ENCODE measurements at places on chromosomes 3 and 15.

- DNase-seq, result no peak
Observed at GRCh38 chr3:169792359-169792758, 19.2 kb downstream of the MYNN start.

DNA sequence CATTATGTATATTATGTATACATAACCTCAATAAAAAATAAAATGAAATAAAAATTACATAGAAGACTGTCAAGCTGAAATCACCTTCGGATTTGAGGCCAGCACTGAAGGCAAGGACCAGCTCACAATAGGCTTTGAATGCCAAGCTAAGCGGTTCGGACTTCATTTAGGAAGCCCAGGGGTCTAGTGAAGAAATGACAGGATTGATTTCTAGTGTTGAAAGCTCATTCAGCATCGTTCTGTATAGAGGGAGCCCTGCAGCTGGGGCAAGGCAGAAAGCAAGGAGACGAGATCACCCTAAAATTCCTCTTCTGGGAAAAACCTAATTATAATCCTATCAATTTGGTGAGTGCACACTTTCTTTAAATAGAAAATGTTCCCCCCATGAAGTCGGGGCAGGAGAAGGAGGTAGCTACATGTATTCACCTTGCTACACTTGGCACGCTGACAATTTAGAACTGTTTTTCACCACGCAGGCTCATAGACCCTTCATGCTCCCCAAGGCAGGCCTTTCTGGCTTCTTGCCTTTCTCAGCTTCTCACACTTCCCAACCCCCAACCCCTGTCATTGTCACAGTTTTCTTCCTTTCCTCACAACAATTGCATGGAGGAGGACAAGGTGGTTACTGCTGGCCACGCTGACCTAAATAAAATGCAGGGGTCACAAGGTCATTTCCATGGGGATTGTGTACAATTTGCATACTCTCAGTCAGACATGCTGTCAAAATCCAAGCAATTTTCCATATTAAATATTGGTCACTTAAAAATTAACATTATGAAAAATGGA is 44.4 kb upstream of the SSR3 start:
- no peak for DNase-seq

GRCh38 chr3:170804078-170804477 is 65.9 kb downstream of the RPL22L1 start:
- no peak for DNase-seq

DNA sequence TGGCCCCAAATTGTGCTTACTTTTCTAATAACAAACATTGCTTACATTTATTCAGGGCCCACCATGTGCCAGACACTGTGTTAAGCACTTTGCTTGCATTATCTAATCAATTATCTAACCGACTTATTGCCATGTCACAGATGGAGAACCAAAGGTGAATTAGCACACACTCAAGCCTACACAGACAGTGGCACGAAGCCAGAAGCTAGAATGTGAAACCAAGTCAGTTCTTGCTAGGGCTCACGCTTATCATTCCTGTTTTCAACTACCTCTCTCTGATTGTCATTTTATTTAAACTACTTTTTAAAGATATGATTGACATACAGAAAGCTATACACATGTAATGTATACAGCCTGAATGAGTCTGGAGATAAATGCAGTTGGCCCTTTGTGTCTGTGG is 215.7 kb upstream of the CFAP20DC start:
- no peak for DNase-seq

DNA sequence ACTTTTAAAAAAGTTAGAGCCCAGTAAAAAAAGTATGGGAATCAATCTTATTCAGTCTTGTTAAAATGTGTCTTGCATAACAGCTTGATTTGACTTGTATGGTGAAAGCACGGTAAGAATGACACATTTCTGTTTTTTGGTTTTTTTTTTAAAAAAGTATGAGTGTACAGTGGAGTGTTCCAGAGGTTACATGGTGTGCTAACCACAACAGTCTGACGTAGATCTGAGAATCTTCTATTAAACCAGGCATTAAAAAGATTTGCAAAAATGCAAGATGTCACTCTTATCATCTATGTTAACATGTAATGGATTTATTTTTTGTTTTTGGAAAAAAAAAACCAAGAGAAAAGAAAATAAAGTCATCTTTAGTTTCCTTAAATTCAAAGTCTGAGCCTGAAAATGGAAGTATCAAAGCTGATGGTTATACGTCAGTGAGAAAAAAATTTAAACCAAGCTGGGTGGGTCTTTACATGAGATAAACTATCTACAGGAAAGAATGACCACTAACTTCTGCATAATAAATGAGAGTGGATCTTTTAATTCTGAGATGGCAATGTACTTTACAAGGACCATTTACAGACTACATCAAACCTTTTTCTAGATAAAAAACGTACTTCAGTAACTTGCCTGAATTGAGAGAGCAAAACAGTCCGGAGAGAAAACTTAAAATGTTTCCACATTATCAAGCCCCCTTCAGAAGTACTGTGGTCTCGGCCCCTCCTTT is 1.6 kb downstream of the GABPB1 start:
- DNase-seq, result peak; percentile 62

DNA sequence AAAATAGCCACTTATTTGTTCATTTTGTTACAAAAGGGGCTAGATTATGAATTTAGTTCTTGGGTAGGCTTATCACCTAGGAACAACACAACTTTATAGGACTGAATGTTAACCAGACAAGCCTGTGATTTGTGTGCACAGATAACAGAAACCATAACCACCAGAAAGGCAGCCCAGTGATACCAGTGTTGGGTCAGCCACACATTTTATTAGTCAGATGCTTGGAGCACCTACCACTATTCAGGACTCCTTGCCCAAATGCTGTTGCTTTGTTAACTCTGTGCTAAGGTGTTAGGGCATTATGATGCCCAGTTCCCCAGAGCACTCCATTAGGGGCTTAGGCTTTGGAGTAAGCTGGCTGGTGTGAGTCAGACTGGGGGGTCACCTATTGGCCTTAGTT is 22.5 kb downstream of the PLCL2 start:
- no peak for DNase-seq

DNA sequence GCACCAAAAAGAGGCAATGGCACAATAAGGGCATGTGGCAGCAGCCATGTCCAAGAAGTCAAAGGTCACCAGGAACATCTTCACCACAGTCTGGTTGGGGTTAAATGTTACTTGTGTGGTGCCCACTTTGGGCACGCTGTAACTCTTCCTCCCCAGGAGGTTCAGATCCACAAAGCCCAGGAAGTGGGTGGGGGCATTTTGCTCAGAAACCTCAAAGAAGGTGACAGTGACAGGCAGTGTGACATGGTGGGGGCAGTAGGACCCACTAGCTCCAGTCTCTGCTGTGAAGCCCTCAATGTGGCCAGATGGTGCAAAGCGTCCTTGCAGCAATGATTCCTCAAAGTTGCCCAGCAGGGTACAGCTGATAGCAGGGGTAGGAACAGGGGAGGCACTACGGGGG is 5.8 kb downstream of the ZNF80 start:
- no peak for DNase-seq

DNA sequence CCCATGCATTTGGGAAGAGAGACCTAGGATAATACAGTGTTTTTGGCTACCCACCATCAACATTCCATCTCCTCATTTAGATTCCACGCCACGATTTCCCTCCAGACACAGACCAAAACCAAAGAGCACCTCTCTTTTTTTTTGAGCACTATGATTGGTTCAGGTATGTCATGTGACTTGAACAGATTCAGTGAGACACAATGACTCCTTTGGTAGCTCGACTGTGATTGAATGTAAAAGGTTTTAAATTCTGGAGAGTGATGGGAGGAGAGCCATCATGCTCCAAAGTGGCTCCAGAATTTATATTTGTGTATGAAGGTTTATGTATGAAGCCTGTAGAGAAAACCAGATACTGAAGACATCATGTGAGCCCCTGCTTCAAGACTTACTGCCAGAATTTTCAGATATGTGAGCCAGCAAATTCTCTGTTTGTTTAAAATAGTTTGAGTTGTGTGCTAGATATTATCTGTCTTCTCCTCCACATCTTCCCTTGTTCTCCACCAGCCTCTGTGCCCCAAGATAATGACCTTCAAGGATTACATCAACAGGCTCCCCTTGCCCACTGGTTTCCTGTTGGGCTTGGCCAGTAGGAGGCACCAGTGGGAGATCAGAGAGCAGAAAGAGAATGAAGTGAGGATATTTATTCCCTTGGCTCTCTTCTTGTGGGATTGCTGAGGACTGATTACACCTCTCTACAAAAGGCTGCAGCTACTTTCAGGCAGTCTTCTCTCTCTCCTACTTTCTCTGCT is 12.5 kb downstream of the MYD88 start:
- no peak for DNase-seq

DNA sequence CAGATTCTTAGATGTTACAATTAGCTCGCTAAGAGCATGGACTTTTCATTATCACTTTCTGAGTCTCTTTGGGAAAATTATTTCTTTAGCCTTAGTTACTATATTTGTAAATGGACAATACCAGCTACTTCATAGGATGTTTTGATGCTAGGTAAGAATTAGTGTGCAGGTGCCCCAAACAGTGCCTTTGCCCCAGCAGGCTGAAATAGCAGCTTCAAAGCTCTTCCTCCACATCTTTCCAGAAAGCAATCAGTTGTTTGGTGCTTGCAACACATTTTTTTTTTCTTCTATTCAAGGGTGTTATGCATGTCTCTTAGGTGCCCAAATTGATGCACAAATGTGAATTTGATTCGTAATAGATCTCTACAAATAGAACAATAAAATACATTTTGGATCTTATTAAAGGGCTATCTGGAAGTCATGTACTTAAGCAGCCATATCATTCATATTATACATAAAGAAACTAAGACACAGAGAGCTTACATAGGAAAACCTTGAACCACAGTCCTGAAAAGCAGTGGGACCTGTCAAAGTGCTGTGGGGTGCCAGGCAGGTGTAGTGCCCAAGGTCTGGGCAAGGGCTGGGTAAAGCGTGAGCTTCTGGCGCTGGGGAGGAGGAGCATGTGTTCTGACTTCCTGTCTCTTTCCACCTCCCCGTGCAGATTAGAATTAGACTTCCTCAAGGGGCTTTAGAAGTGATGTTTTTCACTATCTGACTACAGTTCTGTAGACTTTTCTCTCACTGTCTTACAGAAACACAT is 62.9 kb downstream of the FNDC3B start:
- peak; percentile 41 for DNase-seq
